8988T (cell line): ENCODE measurements at places on chromosomes 12 and 14.

- no peak for DNase-seq
Observed at GRCh38 chr14:80585506-80585835, 356.1 kb downstream of the CEP128 start.

- DNase-seq: no peak
Observed at GRCh38 chr12:51926064-51926632, 18.8 kb downstream of the ACVRL1 start.

DNA sequence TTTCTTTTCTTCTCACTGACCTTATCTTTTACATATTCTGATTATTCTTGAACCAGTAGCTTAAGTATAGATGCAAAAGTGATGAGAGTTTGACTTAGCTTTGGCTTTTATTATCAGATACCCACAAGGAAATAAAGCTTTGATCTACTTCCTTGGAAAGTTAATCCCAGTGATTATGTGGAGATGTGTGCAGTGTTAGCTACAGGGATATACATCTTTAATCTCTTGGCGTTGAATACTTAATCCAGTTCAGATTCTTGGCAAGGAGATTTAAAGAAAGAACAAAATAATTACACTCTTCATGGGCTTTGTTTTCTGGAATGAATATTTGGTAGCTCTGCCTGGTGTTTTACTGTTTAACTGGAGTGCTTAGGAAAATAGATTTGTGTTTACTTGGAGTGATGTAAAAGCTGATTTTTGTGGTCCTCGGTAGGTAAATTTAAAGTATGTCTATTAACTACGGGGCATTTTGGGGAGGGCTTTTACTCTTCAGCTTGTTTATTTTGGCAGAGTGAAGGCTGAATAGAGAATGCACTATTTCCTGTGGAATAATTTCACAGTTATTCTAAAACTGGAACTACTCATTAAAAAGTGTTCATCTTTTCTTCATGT lies 150.1 kb upstream of the LRIG3 start:
- DNase-seq: no peak

DNA sequence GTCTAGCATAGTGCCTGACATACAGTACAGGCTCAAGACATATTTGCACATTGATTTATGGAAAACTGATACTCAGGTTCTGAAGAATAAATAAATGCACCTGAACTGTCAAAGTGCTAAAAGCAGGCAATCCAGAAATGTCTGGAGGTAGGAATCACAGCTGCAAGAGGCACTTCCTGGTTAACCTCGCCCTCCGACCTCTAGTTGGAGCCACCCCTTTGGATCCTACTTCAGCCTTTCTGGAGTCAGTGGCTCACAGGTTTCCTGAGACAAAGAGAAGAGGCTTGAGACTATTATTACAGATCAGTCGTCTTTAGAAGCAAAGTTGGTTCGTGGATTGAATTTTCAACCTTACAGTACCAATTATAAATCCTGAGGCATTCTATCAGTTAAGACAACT lies 13.0 kb downstream of the TCP11L2 start:
- no peak for DNase-seq

DNA sequence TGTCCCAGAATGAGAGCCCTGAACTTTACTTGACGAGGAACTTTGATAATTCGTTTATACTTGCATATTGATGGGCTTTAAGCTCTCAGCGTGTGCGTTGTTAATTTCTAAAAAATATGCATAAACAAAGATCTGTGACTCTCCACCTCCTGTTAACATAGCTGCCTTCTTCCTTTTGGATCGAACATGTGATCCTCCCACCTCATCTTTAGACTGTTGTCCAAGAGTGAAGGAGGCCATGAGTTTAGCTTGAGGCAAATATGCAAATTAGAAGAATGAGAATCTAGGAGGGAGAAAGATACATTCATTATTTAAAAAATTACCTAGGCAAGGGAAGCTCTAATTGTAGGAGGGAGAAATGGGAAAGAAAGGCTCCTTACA lies 617 bp downstream of the TTC8 start:
- no peak for DNase-seq

DNA sequence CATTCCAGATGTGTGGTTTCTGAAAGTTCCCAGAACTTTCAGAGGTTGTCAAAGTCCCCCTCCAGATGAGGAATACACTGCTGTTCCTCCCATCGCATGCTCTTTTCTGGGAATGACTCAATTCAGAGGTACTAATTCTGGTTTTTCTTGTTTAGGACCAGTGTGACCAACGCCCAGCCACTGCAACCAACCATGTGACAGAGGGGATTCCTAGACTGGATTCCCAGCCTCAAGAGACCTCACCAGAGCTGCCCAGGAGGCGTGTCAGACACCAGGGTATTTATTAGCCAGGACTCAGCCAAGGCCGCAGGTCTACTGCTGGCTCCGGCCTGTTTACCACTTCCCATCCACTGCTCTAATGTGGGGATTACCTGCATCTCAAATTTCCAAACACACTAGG lies 24.2 kb downstream of the TRAFD1 start:
- DNase-seq: no peak

DNA sequence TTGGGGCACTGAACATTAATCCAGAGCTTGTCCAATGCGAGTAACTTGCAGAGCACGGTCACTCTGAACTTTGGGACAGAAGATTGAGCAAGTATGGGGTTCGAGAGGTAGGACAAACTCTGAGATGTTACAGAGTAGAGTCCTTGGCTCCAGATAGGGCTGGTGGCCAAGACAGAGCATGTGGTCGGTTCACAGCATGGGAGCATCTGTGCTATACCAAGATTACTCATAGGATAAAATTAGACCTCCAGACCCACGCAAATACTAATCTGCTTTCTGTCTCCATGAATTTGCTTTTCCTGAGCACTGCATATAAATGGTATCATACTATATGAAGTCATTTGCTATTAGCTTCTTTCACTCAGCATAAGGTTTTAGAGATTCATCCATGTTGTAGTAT lies 93.4 kb upstream of the TBX5 start:
- no peak for DNase-seq

DNA sequence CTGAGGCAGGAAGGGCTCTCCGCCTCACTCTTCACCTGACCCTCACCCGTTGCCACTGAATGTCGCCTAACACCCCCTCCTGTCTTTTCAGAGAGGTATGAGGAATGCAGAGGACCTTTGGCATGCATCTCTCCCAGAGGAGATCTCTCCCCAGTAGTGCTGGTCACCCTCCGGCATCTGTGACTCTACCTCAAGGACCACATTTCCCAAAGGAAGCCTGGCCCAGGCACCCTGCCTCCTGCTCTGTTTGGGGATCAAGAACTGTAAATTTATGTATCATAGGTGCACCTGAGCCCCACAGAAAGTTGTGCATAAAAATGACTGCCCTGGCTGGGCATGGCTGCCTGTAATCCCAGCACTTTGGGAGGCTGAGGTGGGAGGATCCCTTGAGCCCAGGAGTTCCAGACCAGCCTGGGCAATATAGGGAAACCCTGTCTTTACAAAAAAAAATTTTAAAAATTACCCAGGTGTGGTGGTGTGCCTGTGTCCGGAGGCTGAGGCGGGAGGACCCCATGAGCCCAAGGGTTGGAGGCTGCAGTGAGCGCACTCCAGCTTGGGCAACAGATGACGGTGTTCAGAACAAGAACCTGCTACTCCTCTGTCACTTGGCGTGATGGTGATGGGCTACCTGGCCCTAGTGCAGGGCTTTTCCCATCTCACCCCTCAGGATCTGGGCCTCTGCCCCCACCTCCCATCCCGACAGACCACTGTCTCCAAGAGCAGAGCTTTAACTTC lies 13.7 kb downstream of the TNFRSF1A start:
- no peak for DNase-seq

- DNase-seq: no peak
Observed at GRCh38 chr12:124617615-124618014, 50.2 kb upstream of the NCOR2 start.

DNA sequence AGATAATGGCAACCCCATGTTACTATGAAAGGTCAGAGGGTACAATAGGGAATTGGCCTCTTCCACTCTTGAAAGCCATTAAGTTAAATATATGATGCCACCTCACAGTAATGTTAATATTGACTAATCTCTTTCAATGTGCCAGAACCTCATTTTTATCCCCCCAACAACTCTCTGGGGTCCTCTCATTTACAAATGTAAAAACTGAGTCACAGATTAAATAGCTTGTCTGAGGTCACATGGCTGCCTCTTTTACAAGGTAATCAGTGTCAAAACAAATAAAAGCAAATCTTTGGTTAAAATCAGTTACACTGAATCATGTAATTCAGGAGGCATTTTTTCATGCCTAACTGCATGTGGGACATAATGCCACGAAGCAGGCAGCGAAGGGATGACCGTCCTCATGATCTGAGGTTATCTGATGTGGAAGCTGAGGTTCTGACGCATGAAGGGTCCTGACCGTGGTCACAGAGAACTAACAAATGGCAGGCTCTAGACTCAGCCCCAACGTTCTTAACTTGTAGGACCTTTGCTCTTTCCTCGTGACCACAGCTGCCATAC lies 78.5 kb downstream of the PTPN21 start:
- no peak for DNase-seq

GRCh38 chr14:62957562-62957961 lies 87.7 kb downstream of the KCNH5 start:
- no peak for DNase-seq

- peak; percentile 78 for DNase-seq
Observed at GRCh38 chr12:113049976-113050742, 6.4 kb upstream of the DTX1 start.

- DNase-seq: no peak
Observed at GRCh38 chr12:118590406-118591150, 214.2 kb downstream of the SUDS3 start.

GRCh38 chr12:1773937-1774655 lies 46.3 kb upstream of the LRTM2 start:
- DNase-seq: no peak

GRCh38 chr12:91256411-91256810 lies 73.8 kb upstream of the DCN start:
- DNase-seq: no peak

DNA sequence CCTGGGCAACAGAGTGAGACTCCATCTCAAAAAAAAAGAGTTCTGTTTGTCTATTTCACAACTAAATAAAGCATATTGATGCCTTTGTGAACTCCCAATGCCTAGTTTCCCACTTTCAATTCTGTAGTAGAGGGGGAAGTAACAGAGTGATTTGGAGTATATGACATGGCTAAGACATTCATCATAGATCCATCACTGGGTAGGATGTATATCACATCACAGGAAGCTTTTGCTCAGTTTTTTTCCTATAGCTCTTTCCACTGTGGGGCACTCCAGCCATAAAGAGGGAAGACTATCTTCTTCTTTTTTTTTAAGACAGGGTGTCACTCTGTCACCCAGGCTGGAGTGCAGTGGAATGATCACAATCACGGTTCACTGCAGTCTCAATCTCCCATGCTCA lies 154.0 kb upstream of the BCL2L14 start:
- no peak for DNase-seq

GRCh38 chr14:69356903-69357543 lies 41.1 kb downstream of the ERH start:
- DNase-seq: no peak
